ENCODE measurements at places on chromosomes 3 and 15.

- no peak for DNase-seq
Measured at GRCh38 chr15:82535566-82536408, 4.5 kb downstream of the RPS17 start.

DNA sequence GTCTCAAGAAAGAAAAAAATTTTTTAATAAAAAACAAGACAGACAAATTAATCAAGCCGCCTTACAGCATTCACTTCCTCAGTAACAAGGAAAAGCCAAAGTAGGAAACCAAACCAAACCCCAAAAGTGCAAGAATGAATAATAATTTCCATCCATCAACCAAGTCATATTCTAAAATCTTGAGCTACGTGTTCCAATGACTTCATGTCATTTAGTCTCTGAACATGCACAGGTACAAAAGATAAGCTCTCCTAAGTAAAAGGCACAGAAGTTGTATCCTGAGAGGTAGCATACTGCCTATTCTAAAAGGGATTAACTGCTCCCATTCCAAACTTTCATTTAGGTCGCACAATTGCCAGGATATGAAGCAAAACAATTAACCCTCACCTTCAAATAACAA lies 29.7 kb downstream of the SLC4A7 start:
- no peak for DNase-seq

DNA sequence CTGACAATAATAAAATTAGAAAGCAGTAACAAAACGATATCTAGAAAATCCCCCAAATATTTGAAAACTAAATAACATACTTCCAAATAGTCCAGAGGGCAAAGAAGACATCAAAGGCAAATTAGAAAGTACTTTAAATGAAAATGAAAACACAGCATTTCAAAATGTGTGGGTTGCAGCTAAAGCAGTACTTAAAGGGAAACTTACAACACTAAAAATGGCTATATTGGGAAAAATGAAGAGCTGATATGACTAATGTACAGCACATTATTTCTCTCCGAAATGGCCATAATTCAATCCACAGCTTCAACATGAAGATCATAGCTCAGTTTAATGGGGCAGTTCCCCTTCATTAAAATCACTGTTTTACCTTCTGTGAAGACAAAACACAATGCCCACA lies 71.9 kb downstream of the FBXL22 start:
- DNase-seq = no peak

GRCh38 chr15:94119923-94120775 lies 111.2 kb upstream of the MCTP2 start:
- DNase-seq = no peak

DNA sequence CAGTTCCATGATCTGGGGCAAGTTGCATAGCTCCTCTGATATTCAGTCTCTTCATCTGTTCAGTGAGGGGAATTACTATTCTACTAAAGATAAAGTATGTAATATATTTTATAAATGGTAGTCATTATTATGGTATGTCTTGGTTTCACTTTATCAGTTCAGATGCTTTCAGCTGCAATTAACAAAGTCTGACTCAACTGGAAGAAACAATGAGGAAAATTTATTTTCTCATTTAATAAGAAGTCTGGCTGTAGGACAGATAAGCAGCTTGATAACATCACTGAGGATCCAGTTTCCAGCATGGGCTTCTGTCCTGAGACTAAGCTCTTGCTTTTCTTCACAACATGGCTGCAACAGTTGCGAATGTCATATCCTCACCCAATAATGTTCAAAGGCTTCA lies 354.3 kb upstream of the TRIM42 start:
- DNase-seq = no peak

DNA sequence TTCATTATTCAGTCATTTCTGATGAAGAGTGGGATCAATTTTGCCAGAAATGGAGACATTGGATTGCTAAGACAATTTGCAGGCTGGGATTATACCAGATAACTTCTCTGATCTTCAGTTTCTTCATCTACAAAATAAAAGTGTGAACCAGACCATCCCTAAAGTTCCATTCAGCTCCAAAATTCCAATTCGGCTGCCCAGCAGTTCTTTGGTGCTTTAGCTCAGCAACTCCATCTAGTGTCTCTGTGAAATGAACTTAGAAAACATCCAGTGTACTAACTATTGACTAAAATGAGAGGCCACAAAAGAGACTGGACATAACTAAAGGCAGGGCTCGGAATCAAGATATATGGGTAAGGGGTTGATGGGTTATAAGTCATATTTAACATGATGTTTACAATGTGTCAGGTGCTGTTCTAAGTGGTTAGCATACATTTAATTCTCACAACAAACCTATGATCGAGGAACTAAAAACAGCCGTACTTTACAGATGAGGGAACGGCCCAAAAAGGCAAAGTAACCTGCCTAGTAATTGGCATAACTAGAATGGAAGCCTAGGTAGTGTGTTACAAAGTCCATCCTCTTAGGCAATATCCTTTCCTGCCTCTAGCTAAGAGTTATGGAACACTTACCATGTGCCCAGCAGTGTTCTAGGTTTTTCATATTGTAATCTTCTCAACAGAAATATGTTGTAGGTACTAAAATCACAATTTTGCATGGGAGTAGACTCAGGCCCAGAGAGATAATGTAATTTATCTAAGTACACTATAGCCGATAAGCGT lies 17.0 kb downstream of the THAP10 start:
- DNase-seq = no peak

DNA sequence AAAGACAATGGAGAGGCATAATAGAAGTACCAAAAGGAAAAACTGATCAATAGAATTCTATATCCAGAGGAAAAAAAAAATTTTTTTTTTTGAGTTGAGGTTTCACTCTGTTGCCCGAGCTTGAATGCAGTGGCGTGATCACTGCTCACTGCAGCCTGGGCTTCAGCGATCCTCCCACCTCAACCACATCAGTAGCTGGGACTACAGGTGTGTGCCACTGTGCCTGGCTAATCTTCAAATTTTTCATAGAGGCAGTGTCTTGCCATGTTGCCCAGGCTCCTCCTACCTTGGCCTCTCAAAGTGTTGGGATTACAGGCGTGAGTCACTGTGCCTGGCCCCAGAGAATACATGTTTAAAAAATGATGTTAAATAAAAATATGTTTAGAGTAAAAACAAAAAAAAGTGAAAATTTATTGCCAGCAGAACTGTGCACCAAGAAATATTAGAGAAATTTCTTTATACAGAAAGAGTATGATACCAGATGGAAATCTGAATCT lies 154.3 kb upstream of the ZBTB20 start:
- DNase-seq = no peak

DNA sequence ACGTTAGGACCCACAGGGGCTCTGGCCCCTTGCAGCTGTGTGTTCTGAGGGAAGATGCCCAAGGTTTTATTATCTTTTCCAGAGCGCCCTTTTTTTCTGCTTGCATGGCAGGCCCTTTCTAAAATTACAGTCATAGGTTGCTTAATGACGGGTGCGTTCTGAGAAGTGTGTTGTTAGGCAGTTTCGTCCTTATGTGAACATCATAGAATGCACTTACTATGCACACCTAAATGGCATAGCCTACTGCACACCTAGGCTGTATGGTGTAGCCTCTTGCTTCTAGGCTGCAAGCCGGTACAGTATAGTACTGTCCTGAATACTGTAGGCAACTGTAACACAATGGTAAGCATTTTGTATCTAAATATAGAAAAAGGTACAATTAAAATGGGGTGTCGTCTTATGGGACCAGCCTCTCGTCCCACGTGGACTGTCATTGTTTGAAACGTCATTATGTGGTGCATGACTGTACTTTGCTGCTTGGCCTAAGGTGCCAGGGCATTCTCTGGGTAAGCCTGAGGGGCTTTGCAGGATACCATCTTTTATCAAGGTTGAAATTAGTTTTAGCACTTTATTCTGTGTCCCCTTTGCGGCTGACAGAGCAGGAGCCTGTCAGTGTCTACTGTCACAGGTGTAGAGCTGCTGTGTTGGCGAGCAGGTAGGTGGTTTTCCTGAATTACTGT lies 10.9 kb downstream of the KLF13 start:
- DNase-seq = no peak

DNA sequence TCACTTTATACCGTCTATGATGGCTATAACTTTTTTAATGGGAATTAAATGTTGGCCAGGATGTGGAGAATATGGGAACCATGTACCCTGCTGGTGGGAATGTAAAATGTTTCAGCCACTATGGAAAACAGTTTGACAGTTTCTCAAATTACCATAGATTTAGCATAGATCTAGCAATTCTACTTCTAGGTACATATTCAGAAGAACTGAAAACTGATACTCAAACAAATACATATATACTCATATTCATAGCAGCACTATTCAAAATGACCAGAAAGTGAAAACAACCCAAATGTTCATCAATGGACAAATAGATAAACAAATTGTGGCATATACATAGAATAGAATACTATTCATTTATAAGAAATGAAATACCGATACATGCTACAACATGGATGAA lies 539.4 kb downstream of the IGSF11 start:
- no peak for DNase-seq

DNA sequence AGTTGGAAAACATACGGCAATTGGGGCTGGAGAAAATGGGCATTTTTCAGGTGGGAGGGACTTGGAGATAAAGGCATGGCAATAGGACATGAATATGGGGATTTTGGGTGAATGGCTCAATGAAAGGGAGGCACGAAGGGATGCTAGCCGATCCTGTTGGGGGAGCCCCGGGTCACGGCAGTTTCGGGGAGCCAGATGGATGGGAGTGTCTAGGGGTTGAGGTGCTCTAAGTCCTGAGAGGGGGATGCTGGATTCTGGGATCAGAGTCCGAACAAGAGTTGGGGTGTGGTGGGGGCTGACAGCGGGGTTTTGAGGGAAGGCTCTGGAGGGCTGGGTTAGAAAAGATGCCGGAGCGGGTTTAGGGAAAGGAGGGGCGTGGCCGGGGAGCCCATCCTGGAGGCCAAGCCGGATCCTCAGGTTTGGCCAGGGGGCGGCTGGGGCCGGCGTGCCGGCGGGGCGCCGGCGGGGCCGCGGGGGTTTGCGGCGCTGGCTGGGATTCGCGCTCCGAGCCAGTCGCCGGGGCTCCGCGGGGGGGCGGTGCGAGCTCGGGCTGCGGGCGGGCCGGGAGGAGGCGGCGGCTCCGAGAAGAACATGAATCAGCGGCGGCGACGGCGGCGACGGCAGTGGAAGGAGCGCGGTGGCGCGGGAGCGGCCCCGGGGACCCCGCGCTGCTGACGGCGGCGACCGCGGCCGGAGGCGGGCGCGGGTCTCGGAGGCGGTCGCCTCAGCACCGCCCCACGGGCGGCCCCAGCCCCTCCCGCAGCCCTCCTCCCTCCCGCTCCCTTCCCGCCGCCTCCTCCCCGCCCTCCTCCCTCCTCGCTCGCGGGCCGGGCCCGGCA lies at the start of gene TYRO3:
Gene TYRO3 (plus strand): TSS at position 813 of the 839 bp plus-strand sequence. CDS start 46 bp downstream, outside the sequence.
- DNase-seq = peak; percentile 46

DNA sequence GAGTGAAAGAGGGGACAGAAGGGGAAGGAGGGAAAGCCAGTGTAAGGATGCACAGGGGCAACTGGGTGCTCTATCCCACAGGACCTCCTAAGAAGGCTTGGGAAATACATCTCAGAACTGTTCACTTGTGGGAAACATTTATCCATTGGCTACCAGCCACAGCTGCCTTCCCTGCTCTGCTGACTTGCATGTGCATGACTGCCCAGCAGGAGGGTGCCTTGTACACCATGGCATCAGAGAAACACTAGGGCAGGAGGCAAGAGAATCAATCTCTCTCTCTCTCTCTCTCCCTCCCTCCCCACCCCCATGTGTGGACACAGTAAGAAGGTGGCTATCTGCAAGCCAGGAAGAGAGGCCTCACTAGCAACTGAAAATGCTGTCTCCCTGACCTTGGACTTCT lies 62.9 kb upstream of the ZBTB38 start:
- no peak for DNase-seq

DNA sequence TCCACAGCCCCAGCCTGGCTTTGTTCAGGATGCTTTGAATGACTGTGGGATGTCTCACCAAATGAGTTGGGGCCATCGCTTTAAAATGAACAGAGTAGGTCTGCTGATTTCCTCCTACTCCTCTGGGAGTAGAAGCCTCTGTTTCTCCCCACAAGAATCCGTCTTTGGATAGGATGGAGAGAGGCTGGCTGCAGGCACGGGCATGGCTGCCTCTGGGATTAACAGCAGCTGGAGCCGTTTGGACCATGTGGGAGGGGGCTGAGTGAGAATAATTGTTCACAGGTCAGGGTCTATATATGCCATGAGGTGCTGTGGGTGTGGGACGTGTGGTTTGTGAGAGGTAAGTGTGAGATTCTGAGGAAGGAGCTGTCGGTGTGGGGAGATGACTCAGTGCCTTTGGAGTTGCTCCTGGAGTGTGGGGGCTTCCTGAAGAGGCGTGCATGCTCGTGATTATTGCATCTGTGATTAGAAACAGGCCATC lies 48.0 kb upstream of the APEH start:
- DNase-seq = no peak

DNA sequence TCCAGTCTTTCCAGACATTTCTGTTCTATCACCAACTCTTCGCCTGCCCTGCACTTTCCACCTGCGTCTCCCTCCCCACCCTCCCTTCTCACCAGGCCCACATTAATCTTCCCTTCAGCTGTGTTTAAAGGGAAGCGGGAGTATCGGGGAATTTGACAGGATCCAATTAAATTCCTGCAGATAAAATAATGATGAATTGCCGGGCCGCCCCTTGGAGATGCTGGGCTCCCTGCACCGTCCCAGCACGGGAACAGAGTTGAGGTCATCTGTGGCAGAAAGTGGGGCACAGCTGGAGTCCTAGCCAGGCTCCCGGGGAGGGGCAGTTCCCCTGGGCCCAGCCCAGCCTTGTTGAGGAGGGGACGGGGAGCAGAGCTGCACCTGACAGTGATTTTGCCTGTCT lies 30.3 kb downstream of the PLXNA1 start:
- DNase-seq = no peak

DNA sequence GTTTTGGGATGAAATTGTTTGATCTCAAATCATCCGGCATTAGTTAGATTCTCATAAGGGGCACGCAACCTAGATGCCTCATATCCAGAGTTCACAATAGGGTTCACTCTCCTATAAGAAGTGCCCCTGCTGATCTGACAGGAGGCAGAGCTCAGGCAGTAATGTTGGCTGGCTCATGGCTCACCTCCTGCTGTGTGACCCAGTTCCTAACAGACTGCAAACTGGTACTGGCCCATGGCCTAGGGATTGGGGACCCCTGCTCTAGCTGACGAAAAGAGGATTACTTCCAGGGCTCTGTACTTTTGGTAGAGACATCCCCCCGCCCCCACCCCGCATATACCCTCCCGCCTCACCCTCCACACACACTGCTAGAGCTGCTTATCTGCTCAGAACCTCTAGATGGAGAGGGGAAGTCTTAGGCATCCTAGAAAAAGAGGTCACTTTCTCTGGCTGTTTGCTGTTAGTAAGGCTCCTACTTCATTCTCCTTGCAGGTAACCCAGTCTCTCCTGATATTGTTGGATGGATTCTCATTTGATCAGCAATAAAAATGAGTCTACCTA lies 923.1 kb downstream of the CADM2 start:
- DNase-seq = no peak

DNA sequence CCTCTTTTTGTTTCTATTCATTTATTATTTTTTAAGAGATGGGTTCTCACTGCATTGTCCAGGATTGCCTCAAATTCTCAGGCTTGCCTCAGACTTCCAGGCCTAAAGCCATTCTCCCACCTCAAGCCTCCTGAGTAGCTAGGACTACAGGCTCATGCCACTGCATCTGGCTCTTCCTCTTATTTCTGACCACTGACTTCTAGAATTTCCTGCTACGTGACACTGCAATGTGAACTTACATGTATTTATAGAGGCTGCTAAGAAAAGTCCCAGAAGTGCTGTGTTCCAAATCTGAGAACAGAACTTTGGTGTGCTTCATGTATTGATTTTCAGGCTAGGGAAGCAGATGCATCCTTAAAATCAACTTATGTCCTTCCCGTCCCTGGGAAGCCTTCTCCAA lies 407.4 kb downstream of the RSL24D1 start:
- DNase-seq = no peak

GRCh38 chr3:159059395-159059794 lies 257.5 kb downstream of the MFSD1 start:
- no peak for DNase-seq

- DNase-seq = no peak
Measured at GRCh38 chr15:65651831-65652749, 30.4 kb downstream of the SLC24A1 start.

All from activated naive CD8-positive, alpha-beta T cell treated with anti-CD3 and anti-CD28 coated beads, Interleukin-2, amount 50 U/mL, for 16 hours (primary cell).